AG09309 (cell line): ENCODE measurements at places on chromosomes 4 and X.

DNA sequence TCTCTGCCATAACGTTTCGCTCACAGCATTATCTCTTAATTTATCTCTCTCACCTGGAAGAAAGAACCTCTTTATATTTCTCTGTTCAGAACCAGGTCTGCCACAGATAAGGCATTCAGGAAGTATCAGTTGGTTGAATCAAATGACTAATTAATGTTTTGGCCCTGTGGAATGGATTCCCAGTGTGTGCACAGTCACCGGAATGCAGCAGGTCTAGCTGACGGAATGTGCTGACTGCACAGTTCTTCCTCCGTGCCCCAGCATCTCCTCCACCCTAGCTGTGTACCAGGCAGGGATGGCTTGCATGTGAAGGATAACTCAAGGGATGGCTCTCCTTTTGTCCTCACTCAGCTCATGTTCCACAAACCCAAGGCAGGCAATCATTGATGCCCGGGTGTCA lies 141.8 kb upstream of the MSX1 start:
- no peak for DNase-seq

- DNase-seq: no peak
Observed at GRCh38 chr4:178037459-178038214, 595.4 kb upstream of the AGA start.

DNA sequence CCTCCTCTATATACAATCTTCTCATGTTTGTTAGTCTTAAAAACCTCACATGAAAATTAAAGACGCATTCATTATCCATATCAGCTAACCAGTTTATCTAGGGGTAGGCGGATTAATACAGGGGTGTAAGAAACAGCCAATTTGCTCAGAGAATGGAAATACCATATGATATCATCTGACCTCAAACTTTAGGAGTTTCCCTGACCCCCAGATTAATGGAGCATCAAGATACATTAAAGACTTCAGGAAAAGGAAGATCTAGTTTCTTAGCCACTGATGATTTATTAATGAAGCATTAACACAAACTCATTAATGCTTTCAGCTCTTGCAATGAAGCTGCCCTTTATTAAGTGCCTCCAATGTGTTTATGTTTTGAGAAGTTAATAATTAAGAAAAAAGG lies 67.5 kb downstream of the CAMK2D start:
- no peak for DNase-seq

DNA sequence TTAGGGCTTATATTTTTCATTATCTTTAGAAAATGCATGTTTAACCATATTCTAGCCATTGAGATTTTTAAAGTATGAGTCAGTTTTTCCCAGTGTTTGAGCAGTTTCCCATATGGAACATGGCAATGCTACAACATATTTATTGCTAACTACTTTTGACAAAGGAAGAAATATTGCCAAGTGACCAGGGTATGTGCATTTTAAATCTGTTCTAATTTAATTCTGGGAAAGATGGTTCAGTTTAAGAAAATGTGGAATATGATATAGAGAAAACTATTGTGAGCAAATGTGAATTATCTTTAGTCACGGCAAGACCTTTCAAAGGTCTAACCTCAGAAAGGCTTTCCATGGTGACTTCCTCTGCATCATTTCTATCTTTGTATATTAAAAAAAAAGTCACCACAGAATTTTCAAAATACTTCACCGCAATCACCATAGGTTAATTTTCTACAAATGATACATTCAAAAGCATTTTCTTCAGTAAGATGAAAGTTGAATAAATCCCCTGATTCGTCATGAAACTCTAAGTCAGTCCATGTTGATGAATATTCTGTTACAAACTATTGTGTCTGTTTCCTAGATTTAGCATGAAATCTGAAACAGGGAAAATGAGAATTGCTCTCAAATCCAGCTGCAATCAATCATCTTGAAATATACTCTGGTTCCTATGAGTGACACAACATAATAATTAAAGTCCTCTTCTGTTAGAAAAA lies 2349.0 kb upstream of the TENM3 start:
- no peak for DNase-seq

- no peak for DNase-seq
Observed at GRCh38 chr4:67684839-67685531, 16.0 kb downstream of the UBA6 start.

- no peak for DNase-seq
Observed at GRCh38 chr4:173243917-173244658, 75.5 kb downstream of the GALNT7 start.

DNA sequence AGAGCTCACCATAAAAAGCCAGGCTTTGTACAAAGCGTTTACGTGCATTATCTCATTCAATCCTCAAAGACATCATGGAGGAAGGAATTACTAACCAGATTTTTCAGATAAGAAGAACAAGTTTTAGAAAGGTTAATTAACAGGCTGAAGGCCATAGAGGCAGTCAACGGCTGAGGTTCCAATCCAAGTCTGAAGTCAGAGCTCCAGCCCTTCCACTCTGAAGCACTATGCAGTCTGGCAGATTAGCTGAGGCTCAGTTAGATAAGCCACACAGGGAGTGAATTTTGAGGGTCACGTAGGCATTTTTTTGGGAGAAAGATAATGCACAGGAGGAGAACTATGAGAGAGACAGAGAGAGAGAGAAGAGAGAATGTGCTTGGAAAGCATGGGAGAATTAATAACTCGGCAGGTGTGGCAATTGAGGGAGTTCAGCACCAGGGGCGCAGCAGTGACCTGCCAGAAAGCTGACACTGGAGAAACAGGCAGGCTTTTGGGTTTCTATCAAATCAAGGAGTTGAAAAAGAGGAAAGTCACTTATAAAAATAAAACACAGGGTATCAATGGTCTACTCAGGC lies 116.5 kb upstream of the NAP1L5 start:
- no peak for DNase-seq

- no peak for DNase-seq
Observed at GRCh38 chrX:38069991-38070390, 63.6 kb downstream of the SYTL5 start.

DNA sequence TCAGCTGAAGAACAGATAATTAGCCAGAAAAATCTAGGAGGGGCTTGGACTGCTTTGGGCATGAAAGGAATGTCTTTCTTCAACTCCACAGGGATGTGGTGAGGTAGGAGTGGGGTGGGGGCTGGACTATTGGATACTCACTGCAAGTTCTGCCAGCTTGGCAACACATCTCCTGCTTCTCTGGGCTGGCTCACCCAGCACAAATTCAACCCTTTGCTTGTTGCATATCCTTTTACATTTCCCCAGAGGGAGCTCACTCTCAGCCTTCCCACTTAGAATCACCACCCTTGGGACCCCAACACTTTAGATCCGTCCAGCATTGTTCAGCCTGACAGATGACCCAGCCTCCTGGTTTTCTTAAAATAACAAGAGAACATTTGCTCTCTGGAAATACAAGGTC lies 120.6 kb downstream of the KDR start:
- DNase-seq: no peak

- peak; percentile 82 for DNase-seq
Observed at GRCh38 chr4:1192091-1192492, 19.7 kb upstream of the SPON2 start.

- DNase-seq: no peak
Observed at GRCh38 chrX:113770071-113770470, 813.8 kb upstream of the HTR2C start.

DNA sequence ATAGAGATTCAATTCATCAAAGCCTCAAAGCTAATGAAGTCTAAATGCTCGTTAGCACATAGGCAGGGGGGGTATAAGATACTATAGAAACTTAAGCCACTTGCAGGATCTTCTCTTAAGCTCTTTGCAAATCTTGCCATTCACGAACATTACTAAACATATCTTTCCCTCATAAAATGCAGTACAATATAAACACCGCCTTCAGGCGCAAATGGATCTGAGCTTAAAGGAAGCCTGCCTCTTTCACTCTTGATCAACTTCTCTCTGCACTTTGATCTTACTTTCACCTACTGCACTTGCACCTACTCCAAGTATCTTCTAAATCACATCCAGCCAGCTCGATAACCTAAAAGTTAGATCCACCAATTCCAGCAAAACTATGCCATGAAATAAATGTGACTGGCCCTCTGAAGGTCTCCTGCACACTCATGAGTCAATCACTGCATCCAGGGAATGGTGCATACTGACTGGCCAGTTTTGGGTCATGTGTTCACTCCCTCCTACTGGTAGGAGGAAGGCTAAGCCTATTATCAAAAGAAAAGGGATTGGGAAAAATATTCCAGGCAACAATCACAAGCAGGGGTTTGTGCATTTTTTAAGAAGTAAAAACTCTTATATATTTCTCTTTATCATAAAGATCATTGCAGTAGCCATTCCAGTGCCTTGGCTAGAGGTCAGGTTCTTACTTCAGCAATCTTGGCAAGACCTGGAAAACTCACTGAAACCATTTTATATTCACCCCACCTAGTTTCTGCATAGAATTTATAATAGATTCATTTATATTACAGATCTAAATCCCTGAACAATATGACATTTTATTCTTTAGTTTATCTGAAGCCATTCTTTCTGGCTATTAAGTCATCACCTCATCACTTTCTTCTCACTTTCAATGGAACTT lies 222.0 kb downstream of the PPP3CA start:
- DNase-seq: no peak

- peak; percentile 65 for DNase-seq
Observed at GRCh38 chr4:173074501-173074946, 94.1 kb upstream of the GALNT7 start.
